Frontal cortex (tissue), 4 donors: ENCODE measurements at places on chromosomes 2 and 18. TPM values are rescaled to one million over a fixed set of nuclear protein-coding genes. Genes with fewer than 3 reads are reported as not detected.

CFC1 gene
- 0.41 TPM for total RNA-seq

- no peak for DNase-seq
Measured at GRCh38 chr2:117091041-117091837, 723.3 kb upstream of the DDX18 start.

DNA sequence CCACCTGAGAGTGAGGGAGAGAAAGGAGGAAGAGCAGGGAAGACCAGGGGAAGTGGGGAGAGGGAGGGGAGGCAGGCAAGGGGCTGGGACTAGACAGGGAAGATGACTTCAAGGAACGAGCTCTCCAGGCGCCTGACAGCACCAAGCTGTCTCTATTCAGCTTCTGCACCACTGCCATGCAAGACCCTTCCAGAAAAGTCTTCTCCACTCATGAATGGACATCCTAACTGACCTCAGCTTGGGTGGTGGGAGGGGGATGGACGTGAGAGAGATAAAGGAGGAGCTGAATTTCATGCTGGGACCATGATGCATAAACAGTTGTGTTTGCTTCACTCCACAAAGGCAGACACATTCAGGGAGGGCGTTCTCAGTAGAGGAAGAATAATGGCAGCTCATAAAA lies 206.4 kb upstream of the ARL4C start:
- no peak for DNase-seq

CNGA3 gene
- total RNA-seq, result 1.2 TPM
